DMS53 (cell line): ENCODE measurements at places on chromosomes 5 and 9.

DNA sequence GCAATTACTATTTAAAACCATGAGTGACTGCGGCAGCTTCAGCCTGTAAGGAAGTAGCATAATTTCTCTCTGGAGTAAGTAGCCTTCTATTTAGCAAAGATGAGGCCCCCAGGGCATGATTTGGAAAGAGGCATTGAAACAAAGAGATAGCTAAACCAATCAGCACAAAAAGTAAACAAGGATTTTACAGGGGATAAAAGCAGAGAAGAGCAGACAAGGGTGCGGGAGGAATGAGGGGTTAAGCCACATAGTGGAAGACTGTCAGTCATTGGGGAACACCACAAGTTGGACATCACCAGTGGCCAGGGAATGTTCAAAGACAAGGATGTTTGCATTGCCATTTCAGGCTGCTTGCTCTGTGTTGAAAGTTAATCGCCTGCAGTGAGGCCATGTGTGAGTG, 24.0 kb upstream of the C5orf63 start:
- no peak for DNase-seq

GRCh38 chr9:76744336-76744735, 19.9 kb upstream of the PCA3 start:
- peak; percentile 35 for DNase-seq

DNA sequence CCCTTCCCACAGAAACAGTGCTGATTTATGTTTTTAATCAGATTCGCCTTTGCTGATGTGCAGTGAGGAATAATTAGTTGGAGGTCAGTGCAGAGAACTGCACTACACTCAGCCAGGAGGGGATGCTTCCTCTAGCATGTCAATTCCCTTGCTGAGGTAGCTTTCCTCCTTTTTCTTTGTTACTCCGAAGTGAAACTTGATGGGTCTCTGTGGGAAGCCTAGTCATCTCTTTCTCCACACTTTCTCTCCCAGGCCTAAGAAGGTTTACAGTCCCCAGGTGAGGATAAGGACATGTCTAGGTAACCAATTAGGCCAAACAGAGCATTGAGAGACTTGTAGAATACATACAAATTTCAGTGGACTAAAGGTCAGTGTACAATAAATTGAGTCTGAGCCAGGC, 461.8 kb downstream of the KIF4B start:
- DNase-seq = no peak

- DNase-seq = peak; percentile 57
Observed at GRCh38 chr5:88502179-88503040, 233.8 kb upstream of the TMEM161B start.

GRCh38 chr5:141879941-141880738, 1.9 kb upstream of the PCDH1 start:
- no peak for DNase-seq

- no peak for DNase-seq
Observed at GRCh38 chr5:60809891-60810425, 34.1 kb downstream of the ELOVL7 start.

DNA sequence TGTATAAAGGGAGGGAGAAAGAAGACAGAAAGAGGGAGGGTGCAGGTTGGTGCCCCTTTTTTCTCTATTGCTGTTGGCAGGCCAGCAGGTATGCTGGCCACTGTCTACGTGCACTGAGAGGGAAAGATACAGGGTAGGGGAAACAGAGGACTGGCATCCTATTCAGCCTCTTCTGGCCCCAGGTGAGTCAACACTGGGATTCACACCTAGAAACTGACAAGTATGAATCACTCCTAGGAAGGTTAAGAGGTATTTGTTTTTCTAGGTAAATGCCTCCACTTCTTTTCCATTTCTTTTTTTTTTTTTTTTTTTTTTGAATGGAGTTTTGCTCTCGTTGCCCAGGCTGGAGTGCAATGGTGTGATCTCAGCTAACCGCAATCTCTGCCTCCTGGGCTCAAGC, 2.8 kb upstream of the UBAP1 start:
- DNase-seq = peak; percentile 82

- no peak for DNase-seq
Observed at GRCh38 chr9:122954253-122954691, 13.5 kb downstream of the RABGAP1 start.

DNA sequence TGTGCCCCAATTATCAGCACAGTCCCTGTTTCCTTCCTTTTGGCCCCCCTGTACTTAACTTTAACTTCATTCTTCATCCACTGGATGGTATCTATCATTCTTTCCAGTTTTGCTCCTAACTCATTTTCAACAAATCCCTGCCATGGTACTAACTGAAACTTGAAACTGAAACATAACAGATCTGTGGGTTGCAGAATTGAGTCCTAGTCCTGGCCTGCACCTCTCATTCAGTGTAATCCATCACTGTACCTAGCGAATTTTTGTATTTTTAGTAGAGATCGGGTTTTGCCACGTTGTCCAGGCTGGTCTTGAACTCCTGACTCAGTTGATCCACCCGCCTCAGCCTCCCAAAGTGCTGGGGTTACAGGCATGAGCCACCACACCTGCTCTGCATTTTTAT, 15.3 kb upstream of the PIK3R1 start:
- DNase-seq = no peak

DNA sequence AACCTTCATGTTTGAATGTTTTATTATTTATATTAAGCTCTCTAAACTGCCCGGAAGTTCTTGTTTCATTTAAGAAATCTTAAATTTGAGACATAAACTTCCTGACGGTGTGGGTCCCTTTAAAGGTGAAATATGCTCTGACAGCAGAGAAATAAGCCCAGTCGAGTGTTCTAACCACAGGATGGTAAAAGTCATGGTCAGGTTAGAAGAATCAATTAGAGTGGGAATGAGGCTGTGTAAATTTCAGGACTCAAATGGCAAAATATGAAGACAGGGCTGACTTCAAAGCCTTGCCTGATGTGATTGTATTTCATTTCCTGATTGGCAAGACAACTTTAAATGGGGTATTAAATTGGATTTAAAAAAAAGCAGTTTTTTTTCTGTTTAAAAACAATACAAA, 432.9 kb upstream of the BRINP1 start:
- DNase-seq = peak; percentile 34

DNA sequence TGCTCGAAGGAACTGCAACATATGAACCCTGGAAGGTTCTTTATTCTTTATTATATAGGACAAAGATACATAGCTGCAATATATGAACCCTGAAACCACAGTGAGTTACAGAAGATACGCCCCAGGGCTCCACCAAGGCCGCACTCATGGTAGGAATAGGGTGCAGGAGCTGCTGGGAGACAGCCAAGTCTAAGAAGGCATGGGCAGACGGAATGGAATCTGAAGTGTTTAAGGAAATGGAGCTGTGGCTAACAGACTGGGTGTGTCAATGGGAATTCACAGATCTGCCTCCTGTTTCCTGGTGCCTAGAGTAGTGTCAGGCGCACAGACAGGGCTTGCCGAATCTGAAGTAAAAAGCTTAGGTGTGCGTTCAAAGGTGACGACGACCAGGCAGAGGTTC, 286.4 kb downstream of the DENND1A start:
- peak; percentile 49 for DNase-seq

DNA sequence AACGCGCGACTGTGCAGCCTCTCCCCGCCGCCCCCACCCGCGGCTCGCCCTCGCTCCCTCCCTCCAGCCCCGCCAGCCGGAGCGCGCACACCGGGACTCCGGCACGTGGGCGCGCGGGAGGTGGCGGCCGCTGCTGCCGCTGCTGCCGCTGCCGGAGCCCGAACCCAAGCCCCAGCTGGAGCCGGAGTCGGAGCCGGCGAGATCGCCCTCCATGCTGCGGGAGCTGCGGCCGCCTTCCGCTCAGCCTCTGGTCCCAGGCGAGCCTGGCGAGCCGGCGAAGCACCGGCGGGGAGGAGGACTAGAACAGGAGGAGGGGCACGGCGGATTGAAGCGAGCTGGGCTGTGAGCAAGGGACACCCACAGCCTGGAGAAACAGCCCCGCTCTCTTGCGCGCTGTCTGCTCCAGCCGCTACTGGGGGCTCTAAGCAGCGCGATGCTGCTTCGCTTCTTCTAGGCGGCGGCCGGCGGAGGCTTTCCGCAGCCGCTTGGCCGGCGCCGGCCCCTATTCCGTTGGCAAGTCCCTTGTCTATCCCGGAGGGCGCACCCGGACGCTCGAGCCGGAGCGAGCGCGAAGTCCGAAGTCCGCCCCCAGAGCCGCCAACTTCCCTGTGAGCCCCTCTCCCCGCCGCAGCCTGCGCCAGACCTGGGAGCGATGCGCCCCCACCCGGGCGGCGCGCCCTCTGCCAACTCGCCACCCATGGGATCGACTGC, 598.7 kb upstream of the SGCD start:
- peak; percentile 86 for DNase-seq

GRCh38 chr9:935348-935965, 41.0 kb upstream of the DMRT3 start:
- peak; percentile 59 for DNase-seq

DNA sequence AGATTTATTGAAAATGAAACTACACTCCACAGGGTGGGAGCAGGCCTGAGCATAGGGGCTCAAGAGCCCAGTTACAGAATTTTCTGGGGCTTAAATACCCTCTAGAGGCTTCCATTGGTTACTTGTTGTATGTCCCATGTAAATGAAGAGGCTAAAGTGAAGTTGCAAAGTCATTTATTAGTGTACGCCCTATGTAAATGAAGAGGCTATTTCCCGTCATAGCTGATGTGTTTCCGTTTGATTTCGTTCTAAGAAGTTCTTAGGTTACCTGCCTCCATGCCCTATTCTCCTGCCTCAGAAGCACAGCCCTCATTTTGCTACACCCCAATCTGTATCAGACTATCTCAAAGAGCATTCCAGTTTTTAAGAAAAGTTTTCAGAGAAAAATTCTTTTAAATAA, 107.0 kb upstream of the SLC12A2 start:
- DNase-seq = no peak

DNA sequence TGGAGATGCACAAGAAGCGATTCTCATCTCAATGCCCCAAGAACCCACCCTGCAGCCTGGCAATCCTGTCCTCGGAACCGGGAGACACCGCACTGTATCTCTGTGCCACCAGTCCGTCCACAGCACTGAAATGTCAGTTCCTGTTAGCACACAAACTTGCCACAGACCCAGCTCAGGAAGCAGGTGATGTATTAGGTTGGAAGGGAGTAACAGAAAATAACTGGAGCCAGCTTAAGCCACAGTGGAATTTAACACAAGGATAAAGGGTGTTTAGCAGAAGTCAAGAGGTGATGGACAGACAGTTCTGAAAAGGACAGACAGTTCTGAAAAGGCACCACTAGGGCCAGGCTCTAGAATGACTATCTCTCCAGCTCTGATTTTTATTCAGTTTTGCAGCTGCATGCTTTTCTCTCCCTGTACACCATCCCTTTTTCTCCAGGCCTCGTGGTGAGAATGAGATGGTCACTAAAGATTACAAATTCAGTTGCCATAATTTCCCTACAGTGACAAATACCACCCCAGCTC, 114.4 kb downstream of the ANKRD18B start:
- DNase-seq = no peak

DNA sequence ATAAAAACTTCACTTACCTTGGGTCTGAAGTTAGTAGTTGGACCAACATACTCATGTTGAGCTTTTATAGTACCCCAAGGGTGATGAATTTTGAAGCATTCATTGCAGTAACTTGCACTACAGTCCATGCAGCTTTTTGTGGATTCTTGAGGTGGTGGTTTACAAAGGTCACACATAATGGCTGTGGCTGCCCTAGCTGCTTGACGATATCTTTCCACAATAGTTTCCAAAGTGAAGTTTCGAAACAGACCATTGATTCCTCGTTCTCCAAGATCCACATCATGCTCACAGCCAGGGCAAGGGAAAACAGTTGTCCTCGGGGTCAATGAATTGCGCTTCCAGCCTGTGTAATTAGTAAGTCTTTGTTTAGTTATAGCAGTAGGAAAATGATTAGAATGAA, 22.7 kb downstream of the TRIM36 start:
- DNase-seq = no peak

- DNase-seq = peak; percentile 54
Observed at GRCh38 chr9:98010445-98010844, 27.3 kb downstream of the ANP32B start.

GRCh38 chr9:68515326-68516017, 25.2 kb downstream of the TMEM252 start:
- DNase-seq = no peak

- DNase-seq = no peak
Observed at GRCh38 chr9:84751921-84752320, 82.4 kb downstream of the NTRK2 start.

- peak; percentile 90 for DNase-seq
Observed at GRCh38 chr5:83492331-83492730, 20.8 kb downstream of the VCAN start.

DNA sequence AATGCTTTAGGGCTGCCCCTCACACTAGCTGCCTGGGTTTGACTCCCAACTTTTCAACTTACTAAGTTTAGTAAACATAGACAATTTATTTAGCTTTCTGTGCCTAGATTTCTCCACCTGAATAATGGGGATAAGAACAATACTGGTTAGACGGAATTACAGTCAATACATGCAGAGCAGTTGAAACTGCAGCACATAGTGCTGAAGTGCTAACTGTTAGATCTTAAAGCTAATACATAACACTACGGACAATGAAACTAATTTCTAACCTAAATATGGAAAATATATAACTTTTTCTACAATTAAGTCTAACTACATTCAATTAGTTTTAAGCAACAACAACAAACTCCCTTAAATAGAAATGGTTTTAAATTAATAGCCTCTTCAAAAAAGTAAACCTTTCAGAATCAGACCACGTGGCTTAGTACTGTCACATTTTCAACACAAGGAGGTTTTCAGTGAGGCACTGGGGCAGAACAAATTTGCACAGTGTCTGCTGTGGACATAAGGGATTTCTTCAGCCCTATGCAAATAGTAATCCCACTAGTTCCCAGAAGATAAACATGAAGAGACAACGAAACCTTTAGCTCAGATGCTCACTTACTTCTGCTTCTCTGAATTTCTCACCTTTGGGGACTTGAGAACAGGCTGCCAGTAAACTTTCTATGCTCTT, 293.4 kb downstream of the EDIL3 start:
- peak; percentile 82 for DNase-seq

DNA sequence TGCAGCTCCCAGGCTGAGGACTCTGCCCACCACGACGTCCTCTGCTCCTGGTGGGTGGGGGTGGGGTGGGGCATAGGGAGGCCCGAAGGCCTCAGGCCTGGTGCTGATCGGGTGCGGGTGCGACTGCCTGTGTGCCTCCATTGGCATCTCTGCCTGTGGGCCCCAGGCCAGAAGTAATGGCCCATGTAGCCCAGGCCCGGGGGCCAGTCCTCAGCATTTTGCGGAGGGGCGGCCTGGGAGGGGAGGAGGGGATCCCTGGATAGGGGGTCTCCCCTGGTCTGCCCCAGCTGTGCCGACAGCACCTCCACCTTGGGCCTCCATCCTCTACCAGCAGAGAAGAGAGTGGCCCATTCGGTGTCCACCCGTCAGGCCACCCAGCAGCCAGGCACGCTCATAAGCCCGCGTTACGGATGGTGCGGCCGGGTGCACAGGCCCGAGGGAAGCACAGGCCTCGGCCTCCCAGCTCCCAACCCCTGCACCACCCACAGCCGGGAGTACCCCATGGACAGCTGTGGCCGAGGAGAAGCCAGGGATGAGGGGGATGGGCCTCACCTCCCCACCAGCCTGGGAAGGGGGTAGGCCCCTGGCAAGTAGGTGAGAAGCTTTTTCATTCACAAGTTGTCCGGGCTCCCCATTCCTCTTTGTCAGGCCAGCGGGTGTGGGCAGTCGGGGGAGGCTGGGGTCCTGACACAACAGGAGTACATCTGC, 1.8 kb upstream of the NOTCH1 start:
- no peak for DNase-seq

GRCh38 chr9:123059472-123060220, 26.2 kb downstream of the GPR21 start:
- DNase-seq = no peak

GRCh38 chr5:115601701-115602590, at the start of gene TICAM2:
TICAM2 (minus strand) TSS chr5:115602479; CDS start chr5:115581256, 21,223 bp downstream.
- peak; percentile 58 for DNase-seq
